ENCODE measurements at places on chromosomes 11 and 22.

GRCh38 chr11:132605825-132606570 lies 926.3 kb downstream of the OPCML start:
- no peak for DNase-seq

DNA sequence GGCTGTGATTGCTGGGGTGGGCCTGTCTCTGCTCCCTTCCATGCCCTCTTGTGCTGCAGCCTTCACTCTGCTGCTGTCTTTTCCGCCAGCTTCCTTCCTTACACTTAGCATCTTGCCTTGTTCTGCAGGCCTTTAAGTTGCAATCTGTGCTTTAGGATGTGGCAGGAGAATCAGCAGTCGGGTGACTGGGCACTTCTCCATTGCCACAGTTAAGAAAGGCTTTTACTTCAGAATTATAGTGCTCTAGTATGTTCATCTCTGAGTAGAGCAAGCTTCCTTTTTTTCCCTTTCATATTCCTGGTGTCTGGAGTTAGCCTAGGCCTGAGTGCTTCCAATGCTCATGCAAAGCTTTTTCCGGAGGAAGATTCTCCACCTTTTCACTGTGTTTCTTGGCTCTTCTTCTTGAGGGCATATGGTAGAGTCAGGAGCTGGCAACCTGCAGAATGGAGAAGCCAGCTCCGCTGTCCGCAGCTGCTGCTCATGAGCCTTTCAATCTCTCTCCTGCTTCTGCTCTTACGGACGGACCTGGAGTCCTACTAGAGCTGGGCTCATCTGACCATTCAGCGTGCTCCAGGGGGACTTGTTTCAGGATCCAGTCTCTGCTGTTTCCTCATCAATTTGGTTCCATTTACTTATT lies 20.2 kb downstream of the PPP6R2 start:
- no peak for DNase-seq

- no peak for DNase-seq
Observed at GRCh38 chr22:37662039-37662438, 3.5 kb downstream of the PDXP start.

DNA sequence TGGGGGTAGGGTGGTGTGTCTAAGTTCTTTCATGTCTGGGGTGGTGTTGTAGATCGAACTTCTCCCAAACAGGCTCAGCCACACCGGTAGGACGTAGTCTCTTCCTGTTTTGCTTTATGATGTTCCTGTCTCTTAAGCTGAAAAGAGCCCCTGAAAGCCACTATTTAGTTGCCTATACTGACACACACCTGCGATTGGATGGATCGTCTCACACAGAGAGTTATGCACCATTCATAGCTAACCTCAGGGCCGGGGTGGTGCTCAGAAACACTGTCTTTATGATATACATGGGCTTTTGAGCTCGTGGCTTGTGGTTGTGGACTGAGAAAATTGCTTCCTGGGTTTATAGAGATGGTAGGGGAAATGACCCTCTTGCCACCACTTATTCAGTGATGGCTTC lies 137.6 kb downstream of the TEAD1 start:
- DNase-seq, result no peak

DNA sequence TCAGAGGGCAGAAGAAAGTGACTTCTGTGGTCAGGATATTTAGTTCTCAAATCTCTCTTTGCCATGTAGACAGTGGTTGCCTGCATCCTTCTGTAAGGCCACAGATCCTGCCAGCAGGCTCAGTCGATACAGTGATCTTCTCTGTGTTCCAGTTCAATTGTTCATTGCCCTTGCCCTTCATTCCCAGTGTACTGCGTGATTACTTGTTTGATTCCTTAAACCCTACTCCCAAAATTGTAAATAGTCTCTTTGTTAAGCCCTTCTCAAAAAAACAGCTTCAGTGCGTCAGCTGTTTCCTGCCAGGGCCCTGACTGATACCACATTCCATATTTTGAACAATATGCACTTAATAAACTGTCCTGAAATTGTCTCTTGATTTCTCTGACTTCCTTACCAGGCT lies 9.3 kb upstream of the TYR start:
- DNase-seq, result no peak

DNA sequence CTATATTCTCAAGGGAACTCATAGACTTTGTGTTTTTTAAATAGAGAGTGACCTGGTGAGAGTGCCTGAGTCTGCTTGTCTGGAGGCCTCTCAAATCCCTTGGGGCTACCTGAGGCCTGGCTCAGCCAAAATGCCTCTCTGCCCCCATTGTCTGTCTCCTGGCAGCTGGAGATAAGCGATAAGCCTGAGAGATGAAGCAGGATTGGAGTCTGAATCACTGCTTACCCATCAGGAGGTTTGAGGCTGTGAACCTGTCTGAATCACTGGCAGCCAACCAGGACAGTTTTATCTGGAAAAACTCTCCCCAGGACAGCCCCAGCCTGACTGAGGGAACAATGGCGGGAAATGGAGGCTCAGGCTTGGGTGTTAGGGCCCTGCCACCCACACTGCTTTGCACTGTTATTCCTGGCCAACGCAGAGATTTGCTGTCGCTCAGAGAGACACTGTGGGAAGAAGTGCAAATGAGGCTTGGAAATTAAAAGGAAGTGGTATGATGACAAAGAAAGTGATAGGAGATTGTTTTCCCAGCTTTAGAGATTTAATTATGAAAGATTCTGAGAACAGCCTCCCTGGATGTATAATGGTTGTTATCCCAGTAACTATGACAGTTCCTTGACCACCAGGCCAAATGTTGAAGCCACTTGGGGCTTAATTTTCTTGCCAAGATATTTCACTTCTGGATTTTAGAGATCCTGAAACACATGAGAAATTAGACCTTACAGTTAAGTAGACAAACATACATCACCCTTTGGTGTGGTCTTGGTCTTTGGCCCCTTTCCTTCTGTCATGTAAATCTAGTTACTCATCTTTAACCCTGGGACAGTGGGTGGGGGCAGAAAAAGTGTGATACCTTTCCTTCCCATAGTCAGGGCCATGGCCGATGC lies 102.1 kb downstream of the RASSF10 start:
- DNase-seq, result no peak

- no peak for DNase-seq
Observed at GRCh38 chr22:32494971-32495370, 20.4 kb downstream of the FBXO7 start.

- no peak for DNase-seq
Observed at GRCh38 chr11:24932110-24933000, 435.5 kb downstream of the LUZP2 start.

DNA sequence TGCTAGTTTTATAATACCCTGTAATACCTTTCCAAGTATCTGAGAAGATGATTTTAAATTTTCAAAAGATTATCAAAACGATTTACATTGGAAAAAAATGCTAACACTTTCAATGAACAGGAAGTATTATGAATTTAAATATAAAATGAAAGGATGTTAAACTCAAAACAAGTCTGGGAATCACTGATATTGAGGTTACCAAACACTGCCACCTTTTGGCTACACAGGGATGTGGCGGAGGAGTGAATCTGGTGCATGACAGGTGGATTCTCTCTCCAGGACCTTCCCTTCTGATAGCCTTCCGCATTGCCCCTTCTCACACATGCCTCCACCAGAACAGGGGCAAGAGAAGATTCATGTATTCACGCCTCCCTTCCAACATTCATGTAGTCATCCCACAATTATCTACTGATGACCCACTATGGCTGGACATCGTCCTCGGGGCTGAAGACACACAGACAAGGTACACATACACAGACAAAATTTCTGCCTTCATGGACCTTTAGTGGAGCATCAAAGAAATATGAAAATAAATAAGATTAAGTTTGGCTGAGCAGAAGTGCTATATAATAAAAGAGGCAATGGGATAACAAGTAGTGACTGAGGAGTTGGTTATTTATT lies 34.7 kb downstream of the ATG16L2 start:
- DNase-seq, result peak; percentile 65

- DNase-seq, result no peak
Observed at GRCh38 chr11:124899383-124900145, 1.9 kb upstream of the ROBO4 start.

- DNase-seq, result peak; percentile 85
Observed at GRCh38 chr11:61700212-61700611, 20.0 kb downstream of the DAGLA start.

DNA sequence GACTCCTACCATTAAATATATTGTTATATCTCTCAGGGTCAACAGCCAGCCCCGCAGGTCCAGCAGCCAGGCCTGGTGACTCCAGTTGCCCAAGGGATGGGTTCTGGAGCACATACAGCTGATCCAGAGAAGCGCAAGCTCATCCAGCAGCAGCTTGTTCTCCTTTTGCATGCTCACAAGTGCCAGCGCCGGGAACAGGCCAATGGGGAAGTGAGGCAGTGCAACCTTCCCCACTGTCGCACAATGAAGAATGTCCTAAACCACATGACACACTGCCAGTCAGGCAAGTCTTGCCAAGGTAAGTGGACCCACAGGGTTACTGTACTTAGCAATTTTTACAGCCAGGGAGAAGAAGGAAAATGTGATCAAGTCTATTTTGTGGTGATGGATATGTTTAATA lies 35.1 kb downstream of the EP300 start:
- DNase-seq, result no peak

GRCh38 chr22:26302726-26303125 lies 126.3 kb upstream of the ASPHD2 start:
- no peak for DNase-seq

GRCh38 chr11:75152090-75152489 lies 1.2 kb downstream of the SLCO2B1 start:
- peak; percentile 54 for DNase-seq

GRCh38 chr11:77589181-77589520 lies 602 bp upstream of the AQP11 start:
- DNase-seq, result no peak

DNA sequence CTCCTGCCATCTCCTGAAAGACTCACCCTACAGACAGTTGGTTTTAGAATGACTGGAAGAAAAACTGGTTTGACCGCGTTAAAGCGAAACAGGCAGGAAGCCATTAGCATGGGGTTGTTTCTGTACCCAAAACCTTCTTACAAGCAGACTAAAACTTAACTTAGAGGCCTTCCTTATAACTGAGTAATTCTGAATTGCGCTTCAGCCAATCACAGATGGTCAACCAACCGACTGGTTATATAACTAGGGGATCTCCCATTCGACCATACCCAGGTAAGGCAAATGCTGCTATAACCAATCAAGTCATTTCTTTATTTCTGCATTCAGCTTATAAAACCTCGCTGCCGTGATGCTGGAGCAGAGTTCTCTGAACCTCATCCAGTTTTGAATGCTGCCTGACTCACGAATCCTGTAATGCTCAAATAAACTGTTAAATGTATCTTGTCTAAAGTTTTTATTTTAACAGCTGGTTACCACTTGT lies 87.8 kb upstream of the DRD2 start:
- no peak for DNase-seq

GRCh38 chr11:13183094-13183825 lies 94.3 kb upstream of the BMAL1 start:
- no peak for DNase-seq

- DNase-seq, result no peak
Observed at GRCh38 chr11:131537196-131537595, 166.8 kb downstream of the NTM start.

- no peak for DNase-seq
Observed at GRCh38 chr22:46969491-46969890, 207.0 kb downstream of the TBC1D22A start.

DNA sequence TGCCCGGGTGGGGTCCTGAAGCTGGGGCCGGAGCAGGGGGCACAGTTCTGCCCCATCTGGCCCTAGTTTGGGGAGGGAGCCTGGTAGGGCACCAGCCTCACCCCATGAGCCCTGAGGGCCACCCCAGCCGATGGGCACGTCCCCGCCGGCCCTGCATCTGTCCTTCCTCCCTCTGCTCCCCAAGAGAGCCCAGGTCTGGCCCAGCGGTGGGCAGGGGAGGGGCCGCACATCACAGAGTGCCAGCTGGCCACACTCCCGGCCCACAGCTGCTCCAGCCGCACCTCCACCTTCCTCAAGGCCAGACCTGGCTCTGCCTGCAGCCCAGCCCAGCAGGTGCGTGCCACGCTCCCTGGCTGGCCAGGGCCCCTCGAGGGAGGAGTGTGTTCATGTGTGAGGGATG lies 21.6 kb downstream of the BRSK2 start:
- no peak for DNase-seq

DNA sequence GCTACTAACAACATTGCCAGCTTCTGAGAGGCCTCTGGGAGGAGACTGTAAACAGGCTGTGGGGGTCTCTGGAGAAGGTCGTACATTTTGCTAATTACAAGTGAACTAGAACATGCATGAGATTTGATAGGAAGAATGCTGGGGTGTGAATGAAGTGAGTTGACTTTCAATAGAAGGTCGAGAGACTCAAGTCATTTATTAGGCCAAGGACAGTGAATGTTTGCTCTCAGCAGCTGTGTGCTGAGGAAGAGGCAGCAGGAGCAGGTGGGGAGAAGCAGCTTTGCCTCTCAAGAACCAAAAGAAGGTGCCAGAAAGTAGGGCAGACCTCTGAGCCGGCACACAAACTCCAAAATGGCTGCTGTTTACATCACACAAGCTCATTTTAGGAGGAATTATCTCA lies 91.7 kb downstream of the PIWIL4 start:
- no peak for DNase-seq

GRCh38 chr11:134480136-134480712 lies 68.2 kb upstream of the B3GAT1 start:
- no peak for DNase-seq

GRCh38 chr22:42443240-42444076 lies 11.3 kb upstream of the NFAM1 start:
- no peak for DNase-seq

GRCh38 chr11:129950101-129951091 lies 52.2 kb downstream of the PRDM10 start:
- peak; percentile 71 for DNase-seq

DNA sequence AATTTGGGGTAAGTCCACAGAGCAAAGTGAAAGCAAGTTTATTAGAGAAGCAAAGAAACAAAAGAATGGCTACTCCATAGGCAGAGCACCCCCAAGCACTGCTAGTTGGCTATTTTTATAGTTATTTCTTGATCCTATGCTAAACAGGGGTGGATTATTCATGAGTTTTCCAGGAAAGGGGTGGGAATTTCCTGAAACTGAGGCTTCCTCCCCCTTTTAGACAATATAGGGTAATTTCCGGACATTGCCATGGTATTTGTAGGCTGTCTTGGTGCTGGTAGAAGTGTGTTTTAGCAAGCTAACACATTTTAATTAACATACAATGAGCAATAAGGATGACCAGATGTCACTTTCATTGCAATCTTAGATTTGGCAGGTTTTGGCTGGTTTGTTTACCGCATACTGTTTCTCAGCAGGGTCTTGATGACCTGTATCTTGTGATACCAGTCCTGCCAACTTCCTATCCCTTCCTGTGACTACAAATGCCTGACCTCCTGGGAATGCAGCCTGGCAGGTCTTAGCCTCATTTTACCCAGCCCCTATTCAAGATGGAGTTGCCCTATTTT lies 937 bp upstream of the C1QTNF6 start:
- DNase-seq, result peak; percentile 69

- DNase-seq, result no peak
Observed at GRCh38 chr11:31869986-31870385, 58.9 kb upstream of the PAX6 start.

GRCh38 chr11:65663639-65664200 lies 1.0 kb upstream of the RELA start:
- peak; percentile 86 for DNase-seq

DNA sequence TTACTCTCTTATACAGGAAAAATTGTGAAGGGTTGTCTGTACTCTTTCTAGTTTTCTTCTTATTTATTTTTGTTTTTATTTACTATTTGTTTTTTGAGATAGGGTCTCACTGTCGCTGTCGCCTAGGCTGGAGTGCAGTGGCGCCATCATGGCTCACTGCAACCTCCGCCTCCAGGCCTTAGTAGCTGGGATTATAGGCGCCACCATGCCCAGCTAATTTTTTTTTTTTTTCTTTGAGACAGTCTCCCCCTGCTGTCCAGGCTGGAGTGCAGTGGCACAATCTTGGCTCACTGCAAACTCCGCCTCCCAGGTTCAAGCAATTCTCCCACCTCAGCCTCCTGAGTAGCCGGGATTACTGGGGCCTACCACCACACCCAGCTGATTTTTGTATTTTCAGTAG lies 18.4 kb downstream of the CUL5 start:
- DNase-seq, result no peak

Data from stomach (tissue), 19 donors.